ENCODE measurements at places on chromosomes 2 and 18.

DNA sequence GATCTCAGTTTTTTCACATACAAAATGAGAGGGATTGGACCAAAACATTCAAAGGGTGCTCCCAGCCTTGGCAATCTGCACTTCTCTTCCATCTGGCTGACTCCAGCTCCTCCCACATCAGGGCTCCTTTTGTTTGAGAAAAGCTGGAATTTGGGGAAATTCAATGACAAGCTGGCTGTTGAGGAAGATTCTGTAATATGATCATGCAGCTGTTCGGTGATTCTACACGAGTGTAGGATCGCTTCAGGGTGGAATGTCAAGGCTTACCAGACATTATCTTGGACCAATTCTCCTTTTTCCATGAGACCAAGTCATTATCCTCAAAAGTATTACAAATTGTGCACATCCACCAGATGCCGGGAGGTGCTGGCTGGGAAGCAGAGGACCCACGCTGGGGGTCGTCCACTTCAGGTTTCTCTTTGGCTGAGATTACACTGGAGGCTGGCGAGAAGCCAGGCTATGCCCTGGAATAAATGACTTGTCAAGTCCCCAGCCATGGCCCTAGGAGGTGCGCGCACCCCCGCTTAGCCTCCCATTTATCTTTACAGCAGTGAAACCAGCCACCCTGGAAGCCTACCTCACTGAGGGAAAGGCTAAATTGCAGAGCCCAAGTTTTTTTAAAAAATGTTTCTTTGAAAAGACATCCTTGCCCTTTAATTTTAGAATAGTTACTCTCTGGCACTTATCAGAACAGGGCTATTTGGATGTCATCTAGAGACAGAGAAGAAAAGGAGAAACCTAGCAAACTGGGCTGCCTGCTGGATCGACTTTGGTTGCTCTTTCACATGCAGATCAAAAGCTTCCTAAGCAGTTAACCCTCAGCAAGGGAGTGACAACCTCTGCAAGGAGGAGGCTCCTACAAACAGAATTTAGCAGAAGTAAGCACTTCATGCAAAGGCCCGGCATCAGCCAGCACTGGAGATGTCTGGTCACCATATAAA lies 42.5 kb upstream of the LCLAT1 start:
- DNase-seq = no peak

- DNase-seq = no peak
These were observed 447.0 kb upstream of the SMIM21 start for GRCh38 chr18:75874401-75875089.

- no peak for DNase-seq
These were observed 1388.0 kb upstream of the LRRTM1 start for GRCh38 chr2:81692566-81692965.

GRCh38 chr2:33298233-33298632 lies 178.2 kb upstream of the RASGRP3 start:
- DNase-seq = no peak

GRCh38 chr2:42361728-42362283 lies 789 bp upstream of the COX7A2L start:
- no peak for DNase-seq

- no peak for DNase-seq
These were observed 830 bp downstream of the CYB5A start for GRCh38 chr18:74290794-74291471.

All from anterior cingulate cortex (tissue), 58 donors.